ENCODE measurements at places on chromosomes 3 and 15.
A peak's percentile ranks its signal among the peaks of the same experiment; 100 is the strongest.

- peak; percentile 48 for DNase-seq
Measured at GRCh38 chr3:73480187-73480672, 144.5 kb downstream of the PDZRN3 start.

- no peak for DNase-seq
Measured at GRCh38 chr3:41417574-41417973, 218.3 kb downstream of the CTNNB1 start.

DNA sequence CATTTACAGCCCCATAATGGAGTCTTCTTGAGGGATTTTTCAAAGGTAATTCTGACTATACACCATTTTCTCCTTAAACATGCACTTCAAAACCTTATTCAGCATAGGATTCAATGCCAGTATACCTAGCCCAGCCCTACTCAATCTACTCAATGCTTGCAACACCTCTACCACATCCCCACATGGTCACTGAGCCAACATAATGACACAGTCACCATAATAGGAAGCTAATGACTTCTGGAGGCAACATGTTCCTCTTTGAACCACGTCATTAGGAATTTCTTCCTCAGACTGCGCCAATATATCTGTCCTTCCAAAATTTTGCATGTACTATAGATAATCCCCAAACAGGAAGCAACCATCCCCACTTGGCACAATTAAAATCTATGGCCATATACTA is 153.9 kb upstream of the SETMAR start:
- DNase-seq: no peak

DNA sequence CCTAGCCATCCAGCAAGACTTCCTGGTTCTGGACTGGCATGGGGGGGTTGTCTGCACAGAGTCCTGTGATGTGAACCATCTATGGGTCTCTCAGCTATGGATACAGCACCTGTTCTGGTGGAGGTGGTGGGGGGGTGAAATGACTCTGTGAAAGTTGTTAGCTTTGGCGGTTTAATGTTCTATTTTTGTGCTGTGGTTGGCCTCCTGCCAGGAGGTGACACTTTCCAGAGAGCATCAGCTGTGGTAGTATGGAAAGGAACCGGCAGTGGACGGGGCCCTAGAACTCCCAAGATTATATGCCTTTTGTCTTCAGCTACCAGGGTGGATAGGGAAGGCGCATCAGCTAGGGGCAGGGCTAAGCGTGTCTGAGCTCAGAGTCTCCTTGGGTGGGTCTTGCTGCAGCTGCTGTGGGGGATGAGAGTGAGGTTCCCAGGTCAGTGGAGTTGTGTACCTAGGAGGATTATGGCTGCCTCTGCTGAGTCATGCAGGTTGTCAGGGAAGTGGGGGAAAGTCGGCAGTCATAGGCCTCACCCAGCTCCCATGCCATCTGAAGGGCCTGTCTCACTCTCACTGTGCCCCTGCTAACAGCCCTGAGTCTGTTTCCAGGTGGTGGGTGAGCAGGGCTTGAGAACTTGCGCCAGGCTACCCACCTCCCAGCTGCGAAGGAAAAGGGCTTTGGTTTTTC is 7.1 kb upstream of the LARS2 start:
- no peak for DNase-seq

DNA sequence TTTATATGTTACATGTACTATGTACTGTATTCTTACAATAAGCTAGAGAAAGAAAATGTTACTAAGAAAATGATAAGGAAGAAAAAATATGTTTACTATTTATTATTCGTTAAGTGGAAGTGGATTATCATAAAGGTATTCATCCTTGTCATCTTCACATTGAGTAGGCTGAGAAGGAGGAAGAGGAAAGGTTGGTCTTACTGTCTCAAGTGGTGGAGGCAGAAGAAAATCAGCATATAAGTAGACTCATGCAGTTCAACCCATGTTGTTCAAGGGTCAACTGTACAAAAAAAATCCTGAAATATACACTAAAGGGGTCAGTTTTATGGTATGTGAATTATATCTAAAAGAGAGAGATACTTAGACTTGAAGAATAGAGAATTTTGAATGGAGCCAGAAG is 5.7 kb downstream of the HMG20A start:
- DNase-seq: no peak

GRCh38 chr3:30567139-30567753 is 39.2 kb upstream of the TGFBR2 start:
- DNase-seq: no peak

DNA sequence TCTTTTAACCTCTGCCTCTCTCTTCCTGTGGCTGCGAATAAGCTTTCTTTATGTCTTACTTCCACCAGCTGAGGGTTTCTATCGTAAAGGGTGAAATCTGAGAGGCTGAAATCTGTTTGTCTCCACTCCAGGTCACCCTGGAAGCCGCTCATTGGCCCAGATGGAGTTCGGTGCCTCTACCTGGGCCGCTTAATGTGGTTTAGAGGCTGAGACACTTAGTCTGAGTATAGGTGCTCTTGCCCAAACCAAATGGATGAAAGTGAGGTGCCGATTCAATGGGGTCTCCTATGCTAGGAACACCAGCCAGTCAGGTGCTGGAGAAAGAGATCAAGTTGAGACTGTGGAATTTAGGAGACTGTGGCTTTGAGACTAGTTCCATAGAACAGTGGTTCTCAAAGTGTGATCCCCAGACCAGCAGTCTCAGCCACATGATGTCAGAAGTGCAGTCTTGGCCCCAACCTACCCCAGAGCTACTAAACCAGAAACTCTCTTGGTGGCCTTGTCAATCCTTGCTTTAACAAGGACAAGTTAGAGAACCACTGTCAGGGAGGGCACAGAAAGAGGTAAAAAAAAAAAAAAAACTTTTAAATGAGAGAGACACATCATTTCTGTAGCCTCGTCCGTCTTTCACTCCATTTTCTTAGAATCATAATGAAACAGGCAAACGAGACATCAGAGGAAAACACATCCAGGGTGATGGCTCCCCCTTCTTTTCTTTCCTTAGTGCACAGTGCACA is 54.9 kb upstream of the CCR2 start:
- DNase-seq: no peak

DNA sequence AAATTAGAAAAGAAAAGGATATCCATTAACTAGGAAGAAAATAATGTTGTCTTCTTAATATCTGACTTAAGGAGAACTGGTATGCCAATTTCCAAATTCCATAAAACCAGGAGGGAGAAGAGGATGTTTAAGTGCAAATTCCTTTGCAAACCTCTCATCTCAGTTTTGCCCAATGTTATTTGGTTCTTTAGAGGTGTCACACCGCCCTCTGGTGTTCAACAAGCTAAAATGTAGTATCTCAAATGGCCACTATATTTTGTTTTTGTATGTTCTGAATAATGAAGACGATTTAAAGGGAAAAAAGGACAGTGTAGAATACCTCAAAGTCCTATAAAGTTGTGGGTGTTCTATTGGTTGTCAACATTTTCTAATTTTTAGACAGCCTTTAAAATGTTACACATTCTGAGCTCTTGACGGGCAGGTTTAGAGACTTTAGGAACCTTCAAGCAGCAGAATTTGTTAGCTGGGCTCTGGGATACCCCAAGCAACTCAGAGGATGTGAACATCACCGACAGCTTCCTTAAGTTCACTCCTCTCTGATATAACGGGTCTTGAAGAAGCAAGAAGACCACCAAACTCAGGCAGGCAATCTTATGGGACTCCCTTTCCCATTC is 458.3 kb downstream of the MFSD1 start:
- peak; percentile 79 for DNase-seq

GRCh38 chr3:36813305-36813704 is 49.0 kb upstream of the DCLK3 start:
- peak; percentile 24 for DNase-seq

GRCh38 chr3:128823631-128824030 is 55.8 kb upstream of the ACAD9 start:
- no peak for DNase-seq

GRCh38 chr15:31930967-31931366 is 99.3 kb upstream of the CHRNA7 start:
- DNase-seq: no peak

DNA sequence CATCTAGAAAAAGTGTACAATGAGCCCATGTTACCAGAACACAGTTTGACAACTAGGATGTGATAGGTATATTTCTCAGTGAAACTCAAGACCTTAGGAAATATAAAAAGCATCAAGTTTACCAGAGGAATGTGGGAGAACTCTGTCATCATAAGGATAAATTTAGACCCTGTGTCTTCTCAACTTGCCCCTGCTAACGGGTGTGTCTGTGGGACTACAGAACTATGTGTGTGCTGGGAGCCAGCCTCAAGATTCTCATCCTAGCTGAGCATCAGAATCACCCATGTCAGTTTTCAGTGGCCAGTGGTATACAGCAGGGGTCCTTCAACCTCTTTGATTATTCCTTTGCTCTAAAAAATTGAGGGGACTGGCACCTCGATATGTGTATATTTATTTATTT is 393.3 kb downstream of the PLCL2 start:
- no peak for DNase-seq

DNA sequence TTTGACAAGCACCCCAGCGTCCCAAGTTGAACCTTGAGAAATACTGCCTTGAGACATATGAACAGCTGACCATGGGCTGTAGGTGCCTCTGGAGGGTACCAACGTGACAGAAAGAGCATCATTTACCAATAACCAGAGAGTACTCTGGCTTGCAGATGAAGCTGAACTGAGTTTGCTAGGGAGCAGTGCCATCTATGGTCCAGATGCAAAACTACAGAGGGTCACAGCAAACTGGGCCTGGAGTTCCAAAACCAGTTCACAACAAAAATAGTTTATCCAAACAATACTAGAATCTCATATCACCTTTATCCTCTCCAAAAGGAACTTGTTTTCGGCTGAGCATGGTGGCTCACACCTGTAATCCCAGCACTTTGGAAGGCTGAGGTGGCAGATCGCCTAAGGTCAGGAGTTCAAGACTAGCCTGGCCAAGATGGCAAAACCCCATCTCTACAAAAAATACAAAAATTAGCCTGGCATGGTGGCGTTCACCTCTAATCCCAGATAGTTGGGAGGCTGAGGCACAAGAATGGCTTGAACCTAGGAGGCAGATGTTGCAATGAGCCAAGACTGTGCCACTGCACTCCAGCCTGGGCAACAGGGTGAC is 69.3 kb downstream of the CHAC1 start:
- peak; percentile 42 for DNase-seq

DNA sequence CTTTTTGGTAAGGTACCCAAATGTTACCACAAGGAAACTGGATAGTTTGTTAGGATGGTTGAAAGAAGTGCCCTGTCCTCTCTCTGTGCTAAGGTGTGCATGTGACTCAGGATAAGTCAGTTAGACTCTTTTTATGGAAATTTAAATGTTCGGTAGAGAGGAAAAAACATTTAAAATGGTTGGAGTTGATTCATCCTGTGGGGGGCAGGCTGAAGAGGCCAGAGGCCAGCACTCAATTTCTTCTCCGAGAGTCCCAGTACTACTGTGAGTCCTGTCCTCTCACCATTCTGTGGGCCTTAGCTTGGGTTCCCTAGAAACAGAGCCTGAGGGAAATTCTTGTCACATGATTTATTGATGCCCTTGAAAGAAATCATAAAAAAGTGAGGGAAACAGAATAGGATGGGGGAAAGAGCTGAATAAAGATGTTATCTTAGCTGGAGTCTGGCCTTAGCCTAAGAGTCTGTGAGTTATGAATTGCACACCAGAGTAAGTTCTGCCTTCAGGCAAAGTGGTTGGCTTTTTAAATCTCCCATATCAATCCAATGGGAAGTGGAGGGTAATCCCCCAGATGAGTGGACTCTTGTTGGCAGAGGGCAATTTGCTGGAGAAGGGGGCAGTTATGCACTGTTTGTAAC is 106.5 kb upstream of the GALNT15 start:
- DNase-seq: peak; percentile 99

GRCh38 chr3:153372326-153372725 is 210.3 kb downstream of the RAP2B start:
- DNase-seq: peak; percentile 31

- no peak for DNase-seq
Measured at GRCh38 chr15:90178468-90179435, 22.4 kb upstream of the SEMA4B start.

DNA sequence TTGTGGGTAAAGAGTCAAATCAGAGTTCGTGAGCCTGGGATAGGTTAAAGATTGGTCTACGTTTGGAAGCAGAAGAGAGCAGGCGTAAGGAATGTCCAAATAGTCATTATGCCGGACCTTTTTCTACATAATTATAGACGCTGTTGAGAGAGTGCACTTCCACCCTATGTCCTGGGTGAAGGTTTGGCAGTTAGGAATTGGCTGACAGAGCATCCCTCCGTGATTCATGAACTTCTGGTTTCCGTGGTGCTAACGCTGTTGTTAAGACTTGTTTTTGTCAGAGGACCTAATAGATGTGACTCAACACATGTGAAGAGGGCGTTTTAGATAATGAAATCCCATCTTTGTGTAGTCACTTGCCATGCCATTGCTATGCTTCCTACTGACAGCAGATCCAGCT is 1.1 kb downstream of the EAF1 start:
- peak; percentile 78 for DNase-seq

DNA sequence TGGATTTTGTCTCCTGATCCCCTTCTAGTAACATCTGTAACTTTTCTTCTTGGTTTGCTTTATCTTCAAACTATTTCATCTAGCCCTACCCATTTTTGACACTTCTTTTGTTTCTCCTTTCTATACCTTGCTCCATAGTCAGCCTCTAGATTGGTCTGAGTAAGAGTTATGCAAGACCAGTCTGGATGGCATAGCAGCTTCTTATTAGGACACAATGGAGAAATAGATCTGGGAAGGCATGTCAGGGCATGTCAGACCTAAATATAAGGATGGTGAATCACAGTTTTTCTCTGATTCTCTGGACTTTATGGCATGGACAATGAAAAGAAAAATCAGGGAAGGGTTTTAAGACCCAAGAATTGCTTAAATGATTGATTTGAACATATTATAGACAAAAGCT is 452.5 kb downstream of the RAP2B start:
- no peak for DNase-seq

- DNase-seq: peak; percentile 86
Measured at GRCh38 chr15:91947683-91948608, 94.4 kb downstream of the SLCO3A1 start.

DNA sequence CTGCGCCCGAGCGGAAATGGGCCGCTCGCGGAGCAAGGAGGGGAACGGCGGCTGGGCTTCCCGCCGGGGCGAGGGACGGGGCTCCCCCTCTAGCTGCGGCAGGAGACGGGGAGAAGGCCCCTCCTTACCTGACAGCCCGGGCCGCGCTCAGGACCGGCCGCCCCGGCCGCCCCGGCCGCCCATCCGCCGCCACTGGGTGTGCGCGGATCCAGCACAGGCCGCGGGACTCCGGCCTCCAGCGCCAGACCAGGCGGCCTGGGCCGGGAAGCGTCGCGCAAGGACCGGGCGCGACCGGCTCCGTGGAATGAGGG is 296 bp downstream of the TPRA1 start:
- DNase-seq: peak; percentile 48

GRCh38 chr15:80777137-80777536 is 2.0 kb upstream of the CEMIP start:
- peak; percentile 49 for DNase-seq
